Activated gamma-delta T cell treated with Interleukin-2 at 50 U/mL for 16 hours (primary cell): ENCODE measurements at places on chromosomes 12 and 14.
A peak's percentile ranks its signal among the peaks of the same experiment; 100 is the strongest.

DNA sequence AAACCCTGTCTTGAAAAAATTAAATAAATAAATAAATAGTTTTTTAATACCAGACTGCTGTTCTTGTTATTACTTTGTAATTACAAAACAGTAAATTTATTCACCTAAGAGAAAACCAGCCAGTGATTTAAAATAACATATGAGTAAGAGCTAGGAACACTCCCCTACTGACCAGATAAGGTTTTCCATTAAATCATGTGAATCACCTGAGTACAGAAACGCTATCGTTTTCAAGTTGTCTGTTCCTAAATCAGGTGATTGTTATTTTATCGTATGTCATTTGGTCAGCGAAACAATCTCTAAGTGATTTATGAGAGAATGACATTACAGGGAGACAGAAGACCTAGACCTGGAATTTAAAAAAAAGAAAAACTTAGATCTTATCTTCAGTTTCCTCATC is 47.3 kb downstream of the RPS29 start:
- DNase-seq = no peak

DNA sequence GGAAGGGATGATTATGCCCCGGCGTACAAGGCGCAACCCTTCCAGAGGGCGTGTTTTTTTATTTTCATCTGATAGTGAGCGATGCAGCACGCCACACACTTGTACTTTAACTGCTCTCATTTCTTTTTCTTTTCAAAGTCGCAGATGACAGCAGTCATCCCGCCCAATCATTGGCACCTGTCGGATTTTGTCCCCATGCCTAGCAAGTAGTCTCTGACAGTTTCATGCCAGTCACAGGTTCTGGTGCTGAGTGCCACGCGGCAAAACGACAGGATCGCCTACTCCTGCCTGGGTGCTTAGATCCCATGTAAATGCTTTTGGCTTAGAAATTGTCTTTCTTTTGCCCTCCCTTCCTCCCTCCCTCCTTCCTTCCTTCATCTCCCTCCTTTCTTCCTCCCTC is 117.7 kb downstream of the GLT1D1 start:
- no peak for DNase-seq

GRCh38 chr14:64870160-64870559 is 9.5 kb downstream of the SPTB start:
- DNase-seq = no peak

DNA sequence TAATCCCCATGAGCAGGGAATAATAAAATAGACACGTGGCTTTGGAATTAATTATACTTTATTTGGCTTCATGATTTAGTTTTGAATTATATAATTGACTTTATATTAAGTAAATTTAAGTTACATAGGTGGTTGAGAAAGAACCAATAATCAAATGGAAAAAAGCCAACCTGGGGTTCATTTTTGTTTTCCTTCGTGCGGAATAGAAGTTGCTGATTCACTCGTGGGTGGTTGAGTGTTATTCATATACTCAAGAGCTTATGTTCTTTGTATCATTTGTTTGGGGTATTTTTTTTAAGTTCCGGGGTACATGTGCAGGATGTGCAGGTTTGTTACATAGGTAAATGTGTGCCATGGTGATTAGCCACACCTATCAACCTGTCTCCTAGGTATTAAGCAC is 58.0 kb downstream of the ZNF664 start:
- no peak for DNase-seq

DNA sequence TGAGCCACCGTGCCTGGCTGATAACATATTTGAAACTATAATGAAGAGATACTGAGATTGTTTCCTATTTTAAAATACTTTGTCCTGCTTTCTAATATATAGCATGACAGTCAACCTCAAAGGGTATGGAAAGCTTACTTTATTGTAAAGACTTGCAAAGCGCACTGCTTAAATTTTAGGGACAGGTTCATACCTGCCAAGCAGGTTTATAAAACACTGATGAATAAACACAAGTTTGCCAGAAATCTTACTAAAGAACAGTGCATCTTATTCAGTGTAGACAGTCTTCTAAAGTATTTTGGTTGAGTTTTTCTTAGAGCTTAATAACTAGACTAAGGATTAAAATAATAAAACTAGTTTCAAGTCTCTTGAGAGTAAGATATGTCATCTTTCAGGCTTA is 4.8 kb downstream of the C12orf71 start:
- no peak for DNase-seq

DNA sequence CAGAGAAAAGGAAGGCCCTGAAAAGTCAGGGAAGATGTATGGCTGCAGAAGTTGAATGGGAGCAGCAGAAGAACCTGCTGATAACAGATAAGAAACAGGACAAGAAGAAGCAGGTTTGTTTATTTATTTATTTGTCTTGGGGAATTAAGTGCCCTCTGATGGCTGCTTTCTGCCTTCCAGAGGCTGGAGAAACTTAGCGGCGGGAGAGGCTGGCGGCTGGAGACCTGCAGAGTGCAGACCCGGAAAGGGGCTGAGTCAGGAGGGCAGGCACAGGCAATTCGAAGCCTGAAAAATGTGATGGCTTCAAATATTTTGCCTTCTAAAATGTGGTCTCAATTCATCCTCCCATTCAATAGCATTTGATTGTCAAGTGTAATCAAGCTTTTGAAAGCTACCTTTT is 168.2 kb upstream of the GZMB start:
- DNase-seq = no peak

GRCh38 chr14:61477712-61478462 is 156.5 kb downstream of the PRKCH start:
- DNase-seq = peak; percentile 23

DNA sequence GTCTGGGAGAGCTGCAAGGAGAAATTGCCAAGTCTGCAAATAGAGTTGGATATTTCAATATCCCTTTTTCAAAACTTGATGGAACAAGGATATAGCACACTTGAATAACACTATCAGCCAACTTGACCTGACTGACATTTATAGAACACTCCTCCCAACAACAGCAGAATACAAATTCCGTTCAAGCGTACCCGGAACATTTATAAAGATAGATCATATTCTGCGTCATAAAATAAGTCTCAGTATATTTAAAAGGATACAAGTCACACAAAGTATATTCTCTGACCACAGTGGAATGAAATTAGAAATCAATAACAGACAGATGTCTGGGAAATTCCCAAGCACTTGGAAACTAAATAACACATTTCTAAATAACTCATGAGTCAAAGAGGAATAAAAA is 29.0 kb upstream of the MEG3 start:
- DNase-seq = no peak

- no peak for DNase-seq
These were observed 5.0 kb upstream of the SLC38A4 start for GRCh38 chr12:46830731-46831334.

DNA sequence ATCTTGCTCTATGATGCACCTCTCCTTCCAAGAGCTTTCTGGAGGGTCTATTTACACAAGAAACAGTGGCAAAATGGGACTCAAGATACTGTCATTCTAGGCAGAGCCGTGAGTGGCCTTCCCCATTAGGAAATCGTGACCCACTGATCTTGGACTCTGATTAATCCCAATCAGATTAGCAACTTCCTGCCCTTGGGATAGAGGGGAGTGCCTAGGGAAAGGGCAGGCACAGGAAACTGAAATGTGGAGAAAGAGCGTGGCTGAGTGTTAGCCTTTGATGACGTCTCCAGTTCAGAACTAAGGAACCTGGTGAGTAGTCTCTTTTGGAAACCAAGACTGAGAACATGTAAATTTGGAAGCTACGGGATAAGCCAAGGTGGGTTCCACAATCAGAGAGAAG is 76.1 kb downstream of the NUAK1 start:
- DNase-seq = no peak

GRCh38 chr14:45120096-45120495 is 14.2 kb downstream of the FKBP3 start:
- no peak for DNase-seq

GRCh38 chr14:60648934-60649874 is at the start of gene SIX1:
SIX1 (minus strand) TSS chr14:60649477; CDS start chr14:60649189, 288 bp downstream.
- DNase-seq = no peak

DNA sequence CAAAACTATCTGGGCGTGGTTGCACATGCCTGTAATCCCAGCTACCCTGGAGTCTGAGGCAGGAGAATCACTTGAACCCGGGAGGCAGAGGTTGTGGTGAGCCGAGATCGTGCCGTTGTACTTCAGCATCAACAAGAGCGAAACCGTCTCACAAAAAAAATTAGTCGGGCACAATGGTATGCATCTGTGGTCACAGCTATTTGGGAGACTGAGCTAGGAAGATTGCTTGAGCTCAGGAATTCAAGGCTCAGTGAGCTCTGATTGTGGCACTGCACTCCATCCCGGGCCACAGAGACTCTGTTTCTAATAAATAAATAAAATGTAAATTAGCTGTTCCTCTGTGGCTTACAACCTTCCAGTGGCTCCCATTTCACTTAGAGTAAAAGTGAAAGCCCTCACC is 28.0 kb downstream of the RCOR1 start:
- DNase-seq = no peak

- DNase-seq = no peak
These were observed 181.9 kb downstream of the SLC6A15 start for GRCh38 chr12:84730561-84731162.

DNA sequence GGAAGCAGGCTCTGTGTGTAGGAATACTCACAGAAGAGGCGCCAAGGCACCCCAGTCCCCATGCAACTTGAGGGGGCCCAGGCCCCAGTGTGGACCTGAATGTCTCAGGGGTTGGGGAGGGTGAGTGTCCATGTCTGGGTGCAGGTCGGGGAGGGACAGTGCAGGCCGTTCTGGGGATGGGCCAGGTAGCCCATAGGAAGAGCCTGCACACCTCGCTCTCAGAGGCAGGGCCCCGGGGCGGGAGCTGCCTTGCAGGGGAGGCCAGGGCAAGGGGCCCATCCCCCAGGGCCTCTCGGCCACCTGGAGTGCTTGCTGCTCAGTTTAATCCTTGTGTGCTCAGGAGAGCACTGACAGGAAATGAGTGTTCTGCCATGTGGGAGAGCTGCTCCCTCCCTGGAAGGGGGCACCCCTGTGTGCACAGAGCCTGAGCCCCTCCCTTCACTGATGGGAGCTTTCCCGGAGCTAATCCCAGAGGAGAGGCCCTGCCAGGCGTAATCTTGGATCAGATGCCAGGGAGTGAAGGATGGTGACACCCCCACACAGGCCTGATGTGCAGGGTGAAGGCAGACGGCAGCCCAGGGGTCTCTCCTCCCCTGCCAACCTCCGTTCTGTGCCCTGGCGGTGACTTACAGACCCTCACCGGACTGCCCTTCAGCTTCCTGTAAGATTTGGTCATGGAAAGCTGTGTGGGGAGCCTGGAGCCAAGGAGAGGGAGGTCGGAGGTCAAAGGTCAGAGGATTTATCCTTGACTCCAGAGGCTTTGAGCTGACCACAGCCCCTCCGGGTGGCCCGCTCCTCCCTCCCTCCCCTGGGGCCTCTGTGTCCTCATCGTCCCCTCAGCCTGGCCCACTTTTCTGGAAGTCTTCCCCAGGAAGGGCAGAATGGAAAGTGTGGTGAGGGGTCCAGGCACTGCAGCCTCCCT is 24.4 kb upstream of the FBRSL1 start:
- DNase-seq = no peak

DNA sequence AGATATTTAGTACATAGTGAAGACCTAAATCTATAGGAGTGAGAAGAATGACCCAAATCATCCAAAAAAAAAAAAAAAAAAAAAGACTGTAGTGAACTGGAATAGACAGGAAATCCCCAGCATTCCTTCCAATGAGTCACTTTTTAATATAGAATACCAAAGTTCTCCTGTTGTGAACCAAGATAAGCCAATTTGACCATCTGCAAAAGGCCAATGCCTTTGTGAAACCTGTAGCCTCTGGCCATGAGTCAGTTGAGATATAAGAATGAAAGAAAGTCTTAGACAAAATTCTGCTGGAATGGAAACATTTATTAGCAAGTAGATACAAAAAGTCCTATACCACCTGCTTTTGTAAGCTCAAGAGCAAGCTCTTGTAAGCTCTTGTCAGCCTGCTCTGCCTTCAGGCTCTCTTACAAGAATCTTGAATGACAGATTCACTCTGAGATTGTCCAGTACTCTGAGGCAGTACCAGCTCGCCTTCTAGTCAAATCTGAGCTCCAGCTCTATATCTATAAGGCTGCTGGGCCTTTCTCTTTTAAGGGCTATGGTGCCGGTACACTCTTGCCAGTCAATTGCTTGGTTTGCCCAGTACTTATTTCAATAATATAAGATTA is 243.0 kb upstream of the TMTC1 start:
- no peak for DNase-seq

DNA sequence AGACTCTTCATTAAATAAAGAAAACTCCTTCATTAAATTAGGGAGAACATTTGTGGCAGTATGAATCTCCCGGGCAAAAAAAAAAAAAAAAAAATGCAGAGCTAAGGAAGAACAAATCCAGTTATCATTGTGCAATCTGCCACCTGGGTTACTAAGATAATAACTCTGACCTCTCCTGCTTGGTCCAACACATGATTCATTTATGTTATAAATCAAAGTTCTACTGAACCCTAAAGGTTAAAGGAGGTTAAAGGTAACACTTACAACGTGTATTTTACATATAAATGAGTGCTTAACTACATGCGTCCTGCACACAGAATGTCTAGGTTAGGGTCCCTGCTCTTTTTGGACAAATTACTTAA is 4.2 kb downstream of the TGFB3 start:
- DNase-seq = no peak

GRCh38 chr12:89862511-89863445 is 154.1 kb upstream of the ATP2B1 start:
- DNase-seq = peak; percentile 38

GRCh38 chr12:32989705-32990104 is 93.1 kb upstream of the PKP2 start:
- DNase-seq = no peak

DNA sequence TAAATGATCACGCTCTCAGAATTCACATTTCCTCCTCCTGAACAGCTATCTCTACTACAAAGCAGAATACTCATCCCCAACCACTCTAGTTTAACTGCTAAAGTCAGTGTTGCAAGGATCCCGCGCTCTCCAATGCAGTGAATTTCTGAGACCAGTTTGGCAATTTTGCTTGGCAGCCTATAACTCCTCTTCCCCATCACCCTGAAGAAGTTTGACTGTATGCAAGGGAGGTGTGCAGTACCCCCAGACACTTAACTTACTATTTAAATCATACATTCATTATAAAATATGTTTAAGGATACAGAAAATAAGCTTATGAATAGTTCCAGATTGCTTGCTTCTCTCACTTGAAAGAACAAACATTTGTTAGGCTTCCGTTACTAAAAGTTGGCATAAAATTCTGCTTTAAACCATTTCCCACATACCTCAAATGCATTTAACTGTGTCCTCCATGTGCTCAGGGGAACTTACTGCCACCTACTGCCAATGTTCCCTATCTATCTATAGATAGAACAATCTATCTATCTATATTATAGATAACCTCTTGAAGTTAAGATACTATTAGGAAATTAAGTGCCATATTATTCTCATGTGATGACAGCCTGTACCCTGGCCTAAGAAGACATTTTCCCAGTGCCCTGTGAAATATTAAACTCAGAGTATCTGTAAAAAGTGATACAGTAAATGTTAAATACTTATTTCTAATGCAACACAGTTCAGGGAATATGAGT is 2.4 kb downstream of the LGR5 start:
- no peak for DNase-seq

GRCh38 chr12:32161058-32161457 is 54.4 kb downstream of the BICD1 start:
- DNase-seq = no peak

GRCh38 chr12:65561798-65562382 is 262.4 kb upstream of the HMGA2 start:
- no peak for DNase-seq

- no peak for DNase-seq
These were observed 15.7 kb upstream of the SLC2A3 start for GRCh38 chr12:7951671-7952070.
